Liver (tissue), 10 donors: ENCODE measurements at places on chromosomes 12 and 14.

GRCh38 chr14:64708148-64709004 is 4.2 kb downstream of the PLEKHG3 start:
- no peak for DNase-seq

DNA sequence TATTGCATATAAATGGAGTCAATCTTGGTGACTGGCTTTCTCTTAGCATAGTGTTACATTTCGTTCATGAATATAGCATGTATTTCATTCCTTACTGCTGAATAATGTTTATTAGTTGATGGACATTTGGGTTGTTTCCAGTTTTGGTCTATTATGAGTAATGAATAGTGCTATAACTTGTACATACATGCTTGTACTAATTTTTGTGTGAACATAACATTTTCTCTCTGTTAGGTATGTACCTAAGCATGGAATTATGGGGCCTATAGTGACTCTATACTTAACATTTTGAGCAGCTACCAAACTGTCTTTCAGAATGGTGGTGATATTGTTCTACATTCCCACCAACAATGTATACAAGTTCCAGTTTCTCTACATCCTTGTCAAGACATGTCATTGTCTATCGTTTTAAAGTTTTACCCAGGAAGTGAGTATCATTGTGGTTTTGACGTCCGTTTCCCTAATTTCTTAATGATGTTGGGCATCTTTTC is 23.1 kb downstream of the ATP2A2 start:
- DNase-seq: no peak

- no peak for DNase-seq
Measured at GRCh38 chr12:54390668-54391551, 6.4 kb upstream of the ZNF385A start.

DNA sequence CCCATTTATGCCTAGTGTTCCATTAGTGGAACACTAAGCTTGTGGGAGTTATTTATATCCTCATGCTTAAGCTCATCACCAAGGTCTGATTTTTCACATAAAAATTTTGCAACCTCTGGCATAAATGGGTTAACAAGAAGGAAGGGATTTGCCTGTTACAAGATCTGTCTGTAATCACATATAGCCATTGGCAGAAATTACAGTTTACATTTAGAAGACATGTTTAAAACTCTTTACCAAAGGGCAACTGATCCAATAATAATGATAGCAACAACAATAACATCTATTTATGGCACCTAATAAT is 422.9 kb downstream of the ZFP36L1 start:
- no peak for DNase-seq

DNA sequence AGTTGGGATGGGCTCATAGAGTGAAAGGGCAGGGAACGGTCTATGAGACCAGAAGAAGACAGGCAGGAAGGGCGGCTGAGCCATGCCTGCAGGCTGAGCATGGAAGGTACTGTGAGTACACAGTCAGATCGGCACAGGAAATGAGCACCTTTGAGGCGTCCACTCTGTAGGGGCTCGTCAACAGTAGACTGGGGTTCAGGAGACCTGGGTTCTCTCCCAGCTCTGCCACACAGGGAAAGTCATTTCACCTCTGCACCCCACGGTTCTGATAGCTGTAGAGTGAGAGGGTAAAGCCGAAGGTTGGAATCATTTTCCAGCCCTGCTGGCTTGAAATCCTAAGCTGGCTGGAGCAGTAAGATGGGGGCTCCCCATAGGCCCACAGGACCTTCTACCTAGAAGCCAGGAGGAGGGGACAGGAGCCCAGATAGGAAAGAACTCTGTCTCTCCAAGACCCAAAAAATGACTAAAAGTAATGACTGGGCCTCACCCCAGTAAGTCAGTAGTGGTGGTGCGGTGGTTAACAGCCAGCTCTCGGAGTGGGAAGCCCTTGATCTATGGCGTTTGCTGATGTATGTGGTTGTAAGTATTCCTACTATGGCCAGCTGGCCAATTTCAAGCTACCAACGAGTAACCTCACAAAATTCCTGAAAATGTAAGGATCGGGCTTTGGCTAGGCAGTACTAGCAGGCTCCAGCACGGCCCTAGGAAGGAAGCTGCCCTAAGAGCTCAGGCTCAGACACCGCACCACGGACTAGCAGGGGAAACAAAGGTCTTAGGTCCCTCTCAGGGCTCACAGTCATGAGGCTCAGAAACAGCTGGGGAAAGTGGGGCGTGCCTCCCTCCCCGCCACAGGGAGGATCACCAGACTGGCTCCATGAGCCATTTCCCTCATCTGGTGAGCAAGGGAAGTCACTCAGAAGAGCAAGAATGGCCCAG is 10.3 kb upstream of the CD27 start:
- DNase-seq: no peak

DNA sequence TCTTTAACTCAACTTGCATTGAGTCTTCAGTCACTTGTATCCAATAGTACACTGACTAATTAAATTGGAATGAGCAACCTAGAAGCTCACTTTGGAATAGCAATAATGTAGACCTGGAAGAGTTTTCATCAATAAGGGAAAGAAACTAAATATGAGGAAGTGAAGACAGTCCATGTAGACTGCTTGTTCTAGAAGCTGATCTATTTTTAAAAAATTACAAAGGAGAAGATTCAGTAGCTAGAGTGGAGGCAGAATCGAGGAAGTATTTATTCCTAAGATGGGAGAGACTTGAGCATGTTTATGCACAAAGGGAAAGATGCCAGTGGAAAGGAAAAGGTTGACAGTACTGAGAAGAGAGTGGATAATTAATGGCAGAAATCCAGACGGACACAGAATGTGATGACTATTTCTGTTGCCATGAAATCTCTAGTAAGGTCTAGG is 156.3 kb upstream of the PDE3A start:
- DNase-seq: no peak

GRCh38 chr12:92558806-92559205 is 144.0 kb upstream of the PLEKHG7 start:
- DNase-seq: no peak

DNA sequence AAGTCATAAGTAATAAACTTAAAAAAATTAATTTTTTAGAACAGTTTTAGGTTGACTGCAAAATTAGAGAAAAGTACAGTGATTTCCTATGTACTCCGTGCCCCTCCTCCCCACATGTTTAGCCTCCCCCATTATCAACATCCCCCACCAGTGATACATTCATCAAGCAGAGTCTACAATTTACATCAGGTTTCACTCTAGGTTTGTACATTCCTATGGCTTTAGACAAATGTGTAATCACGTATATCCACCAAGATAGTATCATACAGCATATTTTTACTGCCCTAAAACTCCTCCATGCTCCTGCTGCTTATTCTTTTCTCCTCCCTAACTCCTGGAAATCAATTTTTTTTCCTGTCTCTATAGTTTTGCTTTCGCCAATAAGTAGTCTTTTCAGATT is 438.7 kb downstream of the LRFN5 start:
- DNase-seq: no peak

GRCh38 chr12:88435334-88436076 is 144.8 kb downstream of the KITLG start:
- DNase-seq: no peak

DNA sequence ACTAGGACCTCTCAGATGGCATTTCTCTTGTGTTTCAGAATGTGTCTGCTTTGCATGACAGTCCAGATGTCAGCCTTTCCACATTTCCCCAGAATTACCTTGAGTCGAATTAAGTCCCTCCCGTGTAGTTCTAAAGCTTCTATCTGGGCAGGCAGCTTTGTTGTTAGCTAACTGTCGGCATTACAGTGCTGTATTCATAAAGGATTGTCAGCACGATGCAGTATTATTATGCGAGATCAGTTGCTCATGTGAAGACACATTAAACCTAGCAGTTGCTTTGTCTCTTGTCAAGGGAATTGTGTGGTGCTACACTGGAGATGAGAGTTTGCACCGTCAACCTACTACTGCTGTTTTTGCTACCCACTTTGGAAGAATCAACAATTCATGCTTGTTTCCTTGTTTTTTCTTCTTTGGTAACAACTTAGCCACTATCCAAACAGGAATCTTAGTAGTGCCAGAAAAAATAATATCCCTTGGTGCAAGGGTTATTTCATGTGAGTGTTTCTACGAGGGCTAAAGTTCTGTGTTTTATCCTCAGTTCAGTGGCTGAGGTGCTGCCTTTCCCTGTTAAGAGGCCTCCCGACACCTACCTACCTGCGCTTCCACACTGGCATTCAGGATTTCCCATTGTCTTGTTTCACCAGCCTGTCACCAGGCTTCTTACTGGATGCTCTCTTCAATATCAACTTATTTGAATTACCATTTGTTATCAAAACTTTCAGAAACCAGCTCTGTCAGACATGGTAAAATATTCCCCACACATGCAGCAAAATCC is 297.9 kb upstream of the G2E3 start:
- no peak for DNase-seq

- no peak for DNase-seq
Measured at GRCh38 chr12:6090803-6091202, 33.7 kb downstream of the VWF start.

GRCh38 chr12:113786107-113786506 is 180.0 kb downstream of the RBM19 start:
- DNase-seq: no peak

DNA sequence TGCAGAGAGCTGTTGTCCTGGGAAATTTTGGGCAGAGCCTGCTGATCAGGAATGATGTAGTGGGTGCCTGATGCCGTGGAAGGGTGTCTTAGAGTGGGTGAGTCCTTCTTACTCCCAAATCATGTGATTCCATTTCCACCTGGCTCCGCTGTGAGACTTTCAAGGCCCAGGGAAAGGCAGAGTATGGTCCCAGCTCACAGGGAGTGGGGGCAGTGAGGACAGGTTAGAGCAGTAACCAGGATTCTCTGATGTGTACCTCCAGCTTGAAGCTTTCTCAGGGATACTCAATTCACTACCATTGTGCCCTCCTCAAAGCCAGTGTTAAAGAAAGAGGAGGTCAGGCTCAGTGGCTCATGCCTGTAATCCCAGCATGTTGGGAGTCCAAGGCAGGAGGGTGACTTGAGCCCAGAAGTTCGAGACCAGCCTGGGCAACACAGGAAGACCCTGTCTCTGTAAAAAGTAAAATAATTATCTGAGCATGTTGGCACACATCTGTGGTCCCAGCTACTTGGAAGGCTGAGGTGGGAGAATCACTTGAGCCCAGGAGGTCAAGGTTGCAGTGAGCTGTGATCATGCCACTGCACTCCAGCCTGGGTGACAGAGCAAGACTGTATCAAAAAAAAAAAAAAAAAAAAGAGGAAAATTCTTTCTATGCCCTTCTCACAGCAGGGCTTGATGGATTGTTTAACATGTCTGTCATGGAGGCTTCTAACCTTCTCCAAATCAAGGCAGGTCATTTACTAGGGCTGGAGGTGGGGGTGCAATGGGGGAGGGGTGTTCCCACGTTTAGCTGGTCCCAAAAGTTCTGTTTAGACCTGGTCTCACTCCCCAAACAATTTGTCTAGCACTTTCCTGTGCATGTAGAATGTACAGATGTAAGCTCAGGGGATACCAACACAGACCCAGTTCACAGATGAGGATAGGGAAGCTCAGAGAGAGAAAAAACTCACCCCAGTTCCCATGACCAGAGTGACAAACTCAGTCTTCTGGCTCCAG is 12.5 kb upstream of the IQSEC3 start:
- no peak for DNase-seq
